Cortex of kidney (tissue), 1 donor: ENCODE measurements at places on chromosomes 11 and 22.

GRCh38 chr11:68273026-68273738 lies 1.4 kb upstream of the C11orf24 start:
- no peak for DNase-seq

- no peak for DNase-seq
These were observed 114.5 kb downstream of the FEZ1 start for GRCh38 chr11:125381499-125382044.

- no peak for DNase-seq
These were observed 8.1 kb downstream of the SCARF2 start for GRCh38 chr22:20429254-20430100.

GRCh38 chr11:5809905-5810795 lies 1.4 kb downstream of the OR52N2 start:
- DNase-seq, result no peak

DNA sequence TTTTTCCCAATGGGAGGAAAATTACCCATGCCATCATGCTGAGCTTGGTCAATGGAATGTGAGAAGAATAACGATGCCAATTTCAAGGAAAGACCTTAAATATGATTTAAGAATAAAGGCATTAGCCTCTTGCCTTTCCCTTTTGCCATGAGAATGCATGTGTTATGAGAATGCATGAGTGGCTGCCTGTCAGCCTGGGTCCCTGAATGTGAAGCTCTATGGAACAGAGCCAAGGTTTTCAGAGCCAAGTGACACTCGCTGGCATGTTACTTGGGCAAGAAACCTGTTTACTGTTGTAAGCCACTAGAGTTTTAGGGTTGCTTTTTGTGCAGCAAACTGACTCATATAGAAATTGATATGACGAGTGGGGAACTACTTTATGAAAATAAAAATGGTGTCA lies 75.7 kb downstream of the JRKL start:
- DNase-seq, result no peak

DNA sequence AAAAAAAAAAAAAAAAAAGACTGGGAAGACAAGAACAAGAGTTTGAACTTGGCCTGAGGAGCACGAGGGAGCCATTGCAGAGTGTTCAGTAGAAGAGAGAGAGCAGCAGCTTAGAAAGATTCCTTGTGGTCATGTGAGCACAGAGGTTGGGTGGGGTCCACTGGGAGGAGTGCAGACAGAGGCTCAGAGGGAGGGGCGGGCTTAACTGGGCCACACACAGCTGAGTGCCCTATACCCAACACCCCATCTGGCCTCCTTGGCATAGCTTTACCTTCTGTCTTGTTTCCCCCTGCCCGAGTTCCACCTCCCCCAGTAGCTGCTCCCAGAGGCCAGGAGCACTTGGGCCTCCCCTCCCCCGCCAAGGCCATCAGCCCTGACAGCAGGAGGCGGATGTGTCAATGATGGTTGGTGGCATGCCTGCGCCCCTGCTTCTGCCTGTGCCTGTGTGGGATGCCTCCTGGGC lies 12.1 kb downstream of the C11orf86 start:
- DNase-seq, result no peak

DNA sequence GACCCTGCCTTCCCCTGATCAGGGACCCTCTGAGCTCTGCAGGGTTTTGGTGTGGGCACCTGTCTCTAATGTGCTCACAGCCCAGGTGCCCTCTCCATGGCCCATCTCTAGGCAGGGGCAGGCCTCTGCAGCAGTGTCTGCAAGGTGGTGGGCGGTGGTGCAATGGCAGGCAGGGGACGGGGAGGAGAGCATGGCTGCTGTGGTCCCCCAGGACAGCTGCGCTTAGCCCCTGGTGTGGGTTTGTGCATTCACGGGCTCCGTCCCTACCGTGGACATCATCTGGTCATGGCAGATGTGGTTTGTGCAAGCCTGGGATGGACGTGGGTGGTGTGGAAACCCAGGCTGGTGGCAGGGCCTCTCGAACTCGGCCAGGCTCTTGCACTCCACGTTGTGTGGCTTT lies 443.1 kb downstream of the TBC1D22A start:
- no peak for DNase-seq

GRCh38 chr22:47423861-47424820 lies 661.7 kb downstream of the TBC1D22A start:
- no peak for DNase-seq

DNA sequence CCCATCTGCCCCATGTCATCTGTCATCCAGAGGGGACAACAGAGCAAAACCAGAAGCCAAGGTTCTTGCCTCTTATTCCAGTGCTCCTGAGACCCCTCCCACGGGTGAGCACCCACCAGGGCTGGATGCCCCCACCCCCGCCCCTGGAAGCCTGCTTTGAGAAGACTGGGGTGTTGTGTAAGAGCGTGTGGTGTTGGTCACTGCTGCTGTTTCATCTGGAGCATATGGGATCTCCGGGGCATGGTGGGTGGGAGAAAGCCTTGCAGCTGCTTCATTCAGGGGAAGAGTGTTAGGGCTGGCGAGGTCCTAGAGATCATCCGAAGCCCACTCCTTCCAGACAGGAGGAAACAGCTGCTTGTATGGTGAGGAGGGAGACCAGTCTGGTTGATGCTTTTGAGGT lies 54.1 kb downstream of the CHRDL2 start:
- DNase-seq, result no peak

DNA sequence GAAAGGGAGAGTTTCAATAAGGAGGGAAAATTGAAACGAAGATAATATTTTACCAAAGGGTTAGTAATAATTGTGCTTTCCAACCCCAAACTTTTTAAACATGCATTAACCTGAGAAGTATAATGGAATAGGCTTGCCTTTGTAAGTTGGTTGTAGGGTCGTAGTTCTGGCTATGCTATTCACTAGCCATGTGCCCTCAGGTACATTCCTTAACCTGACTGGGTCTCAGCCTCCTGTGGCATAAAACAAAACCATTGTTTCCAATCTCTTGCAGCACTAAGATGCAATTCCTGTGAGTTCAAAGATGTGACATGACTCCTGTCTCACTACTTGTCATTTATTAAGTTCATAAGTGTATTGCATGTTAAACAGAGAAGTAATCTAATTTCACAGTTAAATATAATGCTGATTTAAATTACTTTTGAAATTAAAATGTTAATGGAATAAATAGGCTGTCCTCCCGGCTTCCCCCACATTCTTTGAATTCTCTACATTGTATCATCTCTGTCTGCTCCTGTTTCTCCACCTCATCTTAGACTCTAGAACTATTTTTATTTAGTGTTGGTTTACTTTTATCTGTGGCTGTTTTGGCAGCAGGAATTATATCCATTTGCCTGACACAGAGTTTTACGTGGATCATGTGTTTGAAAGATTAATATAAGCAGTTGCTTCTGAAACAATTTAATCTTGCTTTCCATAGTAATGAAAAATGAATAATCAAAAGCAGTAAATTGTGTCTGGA lies 216.3 kb downstream of the FAT3 start:
- no peak for DNase-seq

DNA sequence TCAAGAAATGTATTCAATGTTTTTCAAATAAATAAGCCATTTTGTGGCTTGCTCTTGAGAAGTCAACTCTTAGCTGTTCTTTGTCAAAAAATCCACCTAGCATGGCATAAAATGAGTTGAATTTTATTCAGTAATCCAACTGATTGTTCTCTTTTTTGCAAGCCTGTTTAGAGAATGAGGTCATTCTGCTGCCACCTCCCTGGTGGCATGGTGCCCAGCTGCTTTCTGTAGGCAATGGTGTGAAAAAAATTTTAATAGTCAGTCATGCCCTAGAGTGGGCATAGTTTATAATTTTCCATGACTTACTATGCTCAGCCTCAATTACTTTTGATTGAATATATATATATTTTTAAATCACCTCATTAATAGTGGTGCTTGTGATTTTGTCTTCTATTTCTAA lies 177.2 kb downstream of the INSC start:
- no peak for DNase-seq

- DNase-seq, result no peak
These were observed 35.8 kb downstream of the C11orf58 start for GRCh38 chr11:16773981-16774935.

GRCh38 chr11:100805506-100806199 lies 118.6 kb downstream of the ARHGAP42 start:
- DNase-seq, result no peak

GRCh38 chr11:27354359-27354965 lies 8.6 kb downstream of the CCDC34 start:
- DNase-seq, result no peak

GRCh38 chr22:35056486-35056885 lies 9.5 kb upstream of the ISX start:
- DNase-seq, result no peak

DNA sequence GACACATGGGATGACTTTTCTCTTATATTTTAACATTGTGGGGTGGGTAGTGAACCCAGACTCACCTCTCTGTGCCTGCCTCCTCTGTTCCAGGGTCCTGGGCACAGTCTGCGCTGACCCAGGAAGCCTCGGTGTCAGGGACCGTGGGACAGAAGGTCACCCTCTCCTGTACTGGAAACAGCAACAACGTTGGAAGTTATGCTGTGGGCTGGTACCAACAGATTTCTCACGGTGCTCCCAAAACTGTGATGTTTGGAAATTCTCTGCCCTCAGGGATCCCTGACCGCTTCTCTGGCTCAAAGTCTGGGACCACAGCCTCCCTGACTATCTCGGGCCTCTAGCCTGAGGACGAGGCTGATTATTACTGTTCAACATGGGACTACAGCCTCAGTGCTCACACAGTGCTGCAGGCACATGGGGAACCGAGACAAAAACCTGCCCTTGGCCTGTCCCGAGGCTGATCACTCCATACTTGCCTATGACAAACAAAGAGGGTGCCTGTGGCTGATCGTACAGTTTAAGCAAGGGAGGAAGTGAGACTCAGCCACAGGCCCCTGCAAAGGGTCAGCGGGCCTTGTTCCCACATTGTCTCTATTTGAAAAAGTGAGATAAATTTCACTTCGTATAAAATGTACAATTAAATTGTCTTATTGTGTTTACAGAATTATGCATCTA lies 43.7 kb upstream of the TOP3B start:
- no peak for DNase-seq

GRCh38 chr11:116931206-116931953 lies 94.0 kb upstream of the APOA1 start:
- DNase-seq, result no peak

GRCh38 chr22:41833369-41834004 lies 582 bp downstream of the SREBF2 start:
- no peak for DNase-seq

DNA sequence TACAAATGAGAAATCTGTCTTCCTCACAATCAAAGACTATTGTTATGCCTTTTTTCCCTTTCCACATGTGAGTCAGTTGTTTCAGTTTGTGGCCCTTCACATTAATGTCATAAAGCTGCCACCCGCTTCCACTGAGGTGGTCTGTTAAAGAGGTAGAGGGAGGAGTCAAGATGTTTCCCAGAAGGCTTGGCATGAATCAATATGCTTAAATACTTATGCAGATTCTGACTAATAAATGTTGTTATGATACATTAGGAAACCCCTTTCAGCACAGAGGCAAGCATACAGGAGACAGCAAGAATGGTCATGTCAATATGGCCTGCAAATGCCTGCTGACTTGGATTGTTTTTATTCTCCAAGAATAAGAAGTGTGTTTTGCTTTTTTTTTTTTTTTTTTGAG lies 6.5 kb downstream of the RTN3 start:
- no peak for DNase-seq

DNA sequence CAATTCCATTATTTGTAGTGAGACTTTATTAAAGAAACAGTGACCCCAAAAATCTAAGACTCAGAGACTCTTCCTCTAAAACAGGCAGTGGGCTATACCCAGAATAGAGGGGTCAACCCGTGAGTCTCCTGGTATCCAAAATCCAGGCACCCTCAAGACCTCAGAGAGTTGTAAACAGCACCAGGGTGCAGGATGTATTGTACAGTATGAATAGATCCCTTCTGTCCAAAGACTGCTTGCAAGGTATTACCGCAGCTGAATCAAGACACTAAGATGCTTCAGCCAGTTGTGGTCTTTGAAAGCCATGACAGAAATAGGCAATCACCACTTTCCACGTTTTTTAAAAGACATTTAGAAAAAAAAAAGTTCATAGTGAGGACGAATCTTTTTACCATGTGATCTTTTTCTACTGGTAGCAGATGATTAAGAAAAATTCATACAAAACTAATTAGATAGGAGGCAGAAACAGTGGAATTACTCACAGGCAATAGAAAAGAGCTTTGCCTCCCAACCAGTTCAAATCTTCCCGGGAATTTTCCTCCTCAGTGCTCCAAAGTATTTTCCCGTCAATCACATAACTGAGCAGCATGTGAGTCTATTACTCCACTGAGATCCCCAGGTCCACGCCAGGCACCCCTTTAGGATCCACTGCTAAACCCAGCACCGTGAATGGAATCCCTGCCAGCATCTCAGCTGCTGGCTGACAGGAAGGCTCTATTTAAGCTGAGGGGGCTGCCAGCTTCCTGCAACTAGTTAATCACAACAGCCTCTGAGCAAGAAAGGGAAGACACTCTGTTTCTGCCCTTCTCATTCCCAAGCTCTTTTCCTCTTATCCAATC lies 113.1 kb downstream of the ETS1 start:
- no peak for DNase-seq

- no peak for DNase-seq
These were observed 25.0 kb upstream of the SERPIND1 start for GRCh38 chr22:20748731-20749428.

GRCh38 chr22:45903355-45904135 lies 73.4 kb downstream of the WNT7B start:
- DNase-seq, result no peak

GRCh38 chr11:120523196-120523595 lies 11.6 kb downstream of the GRIK4 start:
- no peak for DNase-seq

DNA sequence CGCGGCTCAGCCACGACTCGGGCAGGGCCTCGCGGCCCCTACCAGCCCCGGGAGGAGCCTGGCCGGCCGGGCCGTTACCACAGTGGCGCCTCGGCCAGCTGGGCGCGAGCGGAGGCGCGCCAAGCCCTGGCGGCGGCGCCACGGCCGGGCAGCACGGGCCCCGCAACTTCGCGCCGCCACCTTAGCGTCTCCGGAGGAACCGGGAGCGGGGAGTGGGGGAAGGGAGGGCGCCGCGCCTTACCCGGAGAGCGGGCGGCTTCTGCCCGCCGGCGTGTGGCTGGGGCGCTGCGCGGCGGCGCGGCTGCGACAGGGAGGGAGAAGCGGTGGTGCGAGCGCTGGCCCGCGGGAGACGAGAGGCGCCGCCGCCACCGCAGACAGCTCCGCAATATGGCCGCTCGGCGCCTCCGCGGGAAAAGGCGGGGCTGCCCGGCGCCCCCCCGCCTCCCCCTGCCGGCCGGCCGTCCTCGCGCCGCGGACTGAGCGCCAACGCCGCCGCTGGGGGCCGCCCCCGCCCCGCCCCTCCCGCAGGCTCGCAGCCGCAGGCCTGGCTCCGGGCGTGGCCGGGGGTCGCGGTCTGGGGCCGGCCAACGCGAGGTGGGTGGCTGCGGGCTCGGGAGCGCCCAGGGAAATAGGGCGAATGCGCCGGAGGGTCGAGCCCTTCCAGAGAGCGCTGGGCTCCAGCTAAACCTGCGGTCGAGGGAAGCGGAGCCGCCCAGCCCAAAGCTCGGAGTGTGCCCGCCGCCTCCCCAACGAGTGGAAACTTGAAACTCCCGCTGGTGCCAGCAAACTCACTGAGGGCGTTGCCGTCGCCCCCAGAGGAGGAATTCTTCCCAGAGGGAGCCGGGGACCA lies at the start of gene RDX:
RDX (minus strand) TSS at position 389 of the 850 bp plus-strand sequence. CDS start 16,922 bp downstream, outside the sequence.
- no peak for DNase-seq

GRCh38 chr11:103995896-103996295 lies 40.5 kb upstream of the DDI1 start:
- DNase-seq, result no peak
